Left ventricle myocardium superior (tissue), 1 donor: ENCODE measurements at places on chromosomes 11 and 22. TPM values are rescaled to one million over a fixed set of nuclear protein-coding genes. Genes with fewer than 3 reads are reported as not detected.

The OR51E1 gene
- 1.8 TPM for total RNA-seq

DNA sequence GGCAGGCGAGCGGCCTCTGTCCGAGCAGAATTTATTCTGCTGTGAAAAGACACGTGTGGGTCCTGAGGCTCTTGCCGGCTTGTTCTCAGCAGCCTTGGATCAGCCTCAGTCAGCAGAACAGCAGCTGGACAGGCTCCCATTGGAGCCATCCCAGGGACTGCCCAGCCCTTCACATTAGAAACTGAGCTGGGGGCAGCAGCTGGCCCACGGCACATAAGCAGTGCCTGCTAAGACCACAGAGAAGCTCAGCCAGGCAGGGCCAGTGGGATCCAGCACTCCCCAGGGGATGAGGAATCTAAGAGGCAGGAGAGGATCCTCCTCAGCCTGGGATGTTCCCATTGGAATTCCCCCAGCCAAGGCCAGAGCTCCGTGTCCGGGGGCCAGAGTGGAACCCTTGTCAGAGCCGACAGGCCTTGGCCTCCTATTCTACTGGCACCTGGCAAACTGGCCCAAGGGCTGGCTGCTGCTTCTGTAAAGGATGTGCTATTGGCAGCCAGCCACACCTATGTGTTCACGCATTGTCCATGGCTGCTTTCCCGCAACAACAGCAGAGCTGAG is 18.2 kb downstream of the RTN4R start:
- DNase-seq = no peak

GRCh38 chr11:6201481-6201880 is 2.5 kb downstream of the OR52W1 start:
- DNase-seq = no peak

- no peak for DNase-seq
These were observed 1164.1 kb upstream of the CNTN5 start for GRCh38 chr11:97856666-97857065.

The ANO9 gene
- total RNA-seq = 1.3 TPM

- no peak for DNase-seq
These were observed 1.0 kb downstream of the SUN2 start for GRCh38 chr22:38754751-38755154.

DNA sequence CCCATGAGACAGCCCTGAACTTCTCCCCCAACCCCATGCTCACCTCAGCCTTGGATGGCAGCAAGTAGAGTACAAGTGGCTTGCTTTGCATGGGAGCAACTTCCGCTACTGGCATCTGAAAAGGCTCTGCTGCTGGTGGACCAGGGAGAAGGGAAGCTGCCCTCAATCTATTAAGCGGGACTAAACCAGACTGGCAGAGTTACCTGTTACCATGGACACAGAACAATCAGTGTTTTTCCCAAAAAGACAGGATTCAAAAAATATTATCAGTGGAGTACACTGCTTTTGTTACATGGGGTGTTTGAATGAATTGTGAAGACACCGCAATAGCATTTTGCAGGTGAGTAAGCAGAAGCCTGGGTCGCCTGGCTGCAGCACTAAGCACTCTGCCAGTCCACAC is 631.4 kb upstream of the B3GAT1 start:
- DNase-seq = no peak

GRCh38 chr22:46355369-46355995 is 20.0 kb downstream of the TRMU start:
- peak; percentile 81 for DNase-seq

GRCh38 chr11:82733444-82734119 is at the start of gene FAM181B:
Gene FAM181B, minus strand, starts transcription at chr11:82733864. Its CDS starts 135 bp downstream, at chr11:82733729.
- peak; percentile 74 for DNase-seq

The MYO18B gene
- 138 TPM for total RNA-seq

- no peak for DNase-seq
These were observed 32.4 kb downstream of the MCAM start for GRCh38 chr11:119284344-119285157.

DNA sequence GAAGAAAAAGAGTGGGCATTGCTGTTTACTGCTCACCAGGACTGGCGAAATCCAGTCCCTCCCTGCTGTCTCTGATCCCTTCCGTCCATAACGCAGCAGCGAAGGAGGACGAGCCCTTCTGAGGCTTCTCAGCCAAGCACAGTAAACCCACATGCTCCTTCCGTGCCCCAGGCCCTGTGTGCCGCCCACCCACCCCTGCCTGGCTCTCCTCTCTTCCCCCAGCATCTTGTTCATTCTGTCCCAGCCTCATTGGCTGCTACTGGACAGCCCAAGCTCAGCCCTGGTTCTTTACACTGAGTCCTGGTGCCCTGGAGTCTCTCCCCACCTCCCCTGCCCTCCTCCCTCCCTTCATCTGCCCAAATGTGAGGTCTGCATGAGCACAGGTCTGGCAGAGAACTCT is 559.7 kb downstream of the BRD1 start:
- DNase-seq = no peak

DNA sequence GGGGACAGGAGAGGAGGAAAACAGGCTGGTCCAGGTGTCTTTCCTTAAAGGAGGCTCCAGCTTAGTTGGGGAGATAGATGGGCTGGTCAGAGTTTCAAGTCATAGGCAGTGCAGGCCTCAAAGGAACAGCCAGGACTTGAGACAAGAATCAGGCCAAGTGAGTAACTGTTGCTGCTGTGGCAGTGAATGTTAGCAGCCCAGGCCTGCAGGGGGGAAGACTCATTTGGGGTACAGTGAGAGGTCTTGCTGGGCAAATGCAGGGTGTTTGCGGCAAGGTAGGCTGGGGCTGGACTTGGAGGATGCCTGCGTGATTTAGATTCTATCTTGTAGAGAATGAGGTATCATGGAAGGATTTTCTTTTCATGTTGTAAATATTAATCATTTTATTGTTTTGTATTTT is 24.1 kb downstream of the PTPRJ start:
- DNase-seq = no peak

The TESMIN gene
- total RNA-seq = 0.32 TPM

- DNase-seq = no peak
These were observed 558.3 kb downstream of the BRD1 start for GRCh38 chr22:49269371-49269770.

The FGF19 gene
- not detected for total RNA-seq

- DNase-seq = no peak
These were observed 113.5 kb downstream of the FCHSD2 start for GRCh38 chr11:73028611-73029010.

DNA sequence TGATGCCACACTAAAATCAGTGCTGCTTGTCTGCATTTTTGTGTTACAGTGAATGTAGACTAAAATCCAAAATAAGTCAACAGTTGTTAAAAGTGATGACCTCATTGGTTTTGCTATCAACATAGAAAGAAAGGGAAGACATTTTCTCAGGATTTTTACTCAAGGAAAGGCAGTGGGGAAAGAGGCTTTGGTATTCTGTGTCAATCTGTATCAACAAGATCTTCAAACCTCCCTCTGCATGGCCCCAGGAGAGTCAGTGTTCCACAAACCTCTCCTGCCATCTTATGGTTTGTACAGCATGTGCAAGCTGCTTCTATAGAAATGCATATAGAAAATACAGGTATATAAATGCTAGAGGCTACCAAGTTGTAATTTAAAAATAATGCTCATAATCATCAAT is 13.8 kb upstream of the OR51M1 start:
- DNase-seq = no peak

DNA sequence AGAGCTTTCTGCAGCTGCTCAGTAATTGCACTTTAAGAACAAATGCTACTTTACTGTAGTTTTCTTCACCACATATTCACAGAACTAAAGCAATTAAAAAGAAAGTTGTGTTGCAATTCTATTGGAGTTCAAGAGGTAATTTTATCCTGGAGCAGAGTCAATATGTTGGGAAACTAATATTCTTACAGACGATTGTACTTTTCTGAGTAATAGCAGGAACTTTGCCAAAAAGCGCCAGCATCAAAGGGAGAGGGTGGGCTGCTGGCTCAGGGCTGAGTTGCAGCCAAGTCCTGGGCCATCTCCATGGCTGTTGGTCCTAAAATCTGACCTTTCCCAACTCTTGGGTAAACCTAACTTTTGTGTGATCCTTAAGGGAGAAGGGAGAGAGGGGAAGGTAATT is 73.6 kb upstream of the MYO18B start:
- no peak for DNase-seq

The IFITM10 gene
- total RNA-seq = 0.77 TPM

GRCh38 chr11:99513368-99513767 is 492.6 kb downstream of the CNTN5 start:
- DNase-seq = no peak

- no peak for DNase-seq
These were observed 142.2 kb upstream of the C11orf58 start for GRCh38 chr11:16596231-16596630.

DNA sequence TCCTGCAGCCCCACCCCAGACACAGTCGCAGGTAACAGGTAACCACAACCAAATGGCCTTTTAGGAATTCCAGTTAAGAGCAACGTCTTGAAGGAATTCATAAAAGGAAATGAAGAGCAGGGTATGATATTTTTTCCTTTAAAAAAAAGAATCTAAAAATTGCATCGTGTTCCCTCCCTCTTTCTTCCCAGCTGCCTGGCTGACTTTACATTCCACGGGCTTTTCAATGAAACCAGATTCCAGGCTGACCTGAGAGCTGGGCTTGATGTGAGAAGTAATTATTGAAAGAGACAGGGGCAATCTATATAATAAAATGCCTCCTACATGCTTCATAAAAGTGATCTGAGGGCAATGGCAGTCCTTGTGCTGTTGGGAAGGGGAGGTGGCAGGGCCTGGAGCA is 57.3 kb upstream of the EIF3D start:
- no peak for DNase-seq

The GLB1L3 gene
- total RNA-seq = not detected

The TMEM151A gene
- 0.25 TPM for total RNA-seq

DNA sequence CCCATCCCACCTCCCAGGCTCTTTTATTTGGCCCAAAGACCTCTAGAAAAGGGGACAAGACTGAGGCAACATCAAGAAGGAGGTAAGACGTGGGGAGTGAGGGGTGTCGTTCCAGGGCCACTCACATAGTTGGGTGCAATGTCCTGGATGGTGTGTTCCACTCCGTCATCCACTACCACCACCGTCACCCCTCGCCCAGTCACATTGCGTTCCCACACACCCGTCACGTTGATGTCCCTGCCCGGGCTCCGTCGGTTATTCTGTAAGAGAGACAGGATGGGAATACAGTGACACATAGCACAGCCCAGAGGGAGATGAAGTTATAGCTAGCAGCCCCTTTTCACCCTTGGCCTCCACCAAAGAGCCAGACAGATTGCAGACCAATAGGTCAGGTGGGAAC is 3.8 kb downstream of the PCSK7 start:
- no peak for DNase-seq

DNA sequence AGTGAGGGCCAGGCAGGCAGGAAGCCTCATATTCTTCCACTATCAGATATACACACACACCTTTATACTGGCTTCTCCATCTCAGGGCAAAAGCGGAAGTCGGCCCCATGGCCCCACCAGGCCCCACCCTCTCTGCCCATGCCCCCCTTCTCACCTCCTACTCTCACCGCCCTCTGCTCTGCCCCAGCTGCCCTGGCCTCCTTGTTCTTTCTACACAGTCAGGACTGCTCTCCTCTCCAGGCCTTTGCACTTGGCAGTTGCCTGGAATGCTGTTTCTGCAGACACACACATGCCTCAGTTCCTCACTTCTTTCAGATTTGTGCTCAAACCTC is 25.3 kb downstream of the OTOG start:
- DNase-seq = no peak

The GGTLC3 gene
- total RNA-seq = not detected

The USH1C gene
- total RNA-seq = 1.3 TPM

DNA sequence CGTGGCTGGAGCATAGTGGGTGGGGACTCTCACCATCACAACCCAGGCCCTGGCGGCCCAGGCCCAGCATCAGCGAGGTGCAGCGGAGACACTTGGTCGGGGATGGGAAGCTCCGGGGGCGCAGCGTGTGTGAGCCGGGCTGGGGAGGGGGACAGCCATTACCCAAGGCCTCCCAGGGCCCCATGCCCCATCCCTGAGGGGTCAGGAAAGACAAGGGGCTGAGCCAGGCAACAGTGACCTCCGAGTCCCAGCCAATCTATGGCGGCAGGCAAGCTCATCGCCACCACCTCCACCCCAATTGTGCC is 11.3 kb downstream of the CDC42BPG start:
- DNase-seq = no peak

GRCh38 chr11:57397394-57397990 is 7.0 kb upstream of the PRG2 start:
- DNase-seq = no peak

- DNase-seq = no peak
These were observed 10.9 kb downstream of the SRPRA start for GRCh38 chr11:126257764-126258163.

- DNase-seq = peak; percentile 42
These were observed 9.8 kb upstream of the FUT4 start for GRCh38 chr11:94533696-94534630.

GRCh38 chr11:94885133-94885532 is 88.2 kb downstream of the CWC15 start:
- no peak for DNase-seq

DNA sequence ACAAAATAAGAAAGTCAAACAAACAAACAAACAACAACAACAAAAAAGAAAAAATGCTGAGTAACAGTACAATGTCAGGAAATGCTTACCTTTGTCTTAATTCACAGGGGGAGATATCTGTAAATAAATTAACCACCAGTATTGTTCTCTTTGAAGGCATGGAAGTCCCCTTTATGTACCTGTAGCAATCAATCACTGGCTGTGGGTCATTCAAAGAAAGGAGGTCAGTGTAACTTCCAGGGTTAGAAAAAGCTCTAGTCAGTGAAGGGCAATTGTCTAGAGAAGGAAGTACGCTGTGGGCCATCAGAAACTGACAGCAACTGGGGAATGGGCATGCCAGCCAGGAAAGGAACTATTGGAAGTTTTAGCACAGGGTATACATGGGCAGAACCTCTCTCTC is 121.5 kb upstream of the LUZP2 start:
- no peak for DNase-seq

The CYP2D6 gene
- not detected for total RNA-seq

DNA sequence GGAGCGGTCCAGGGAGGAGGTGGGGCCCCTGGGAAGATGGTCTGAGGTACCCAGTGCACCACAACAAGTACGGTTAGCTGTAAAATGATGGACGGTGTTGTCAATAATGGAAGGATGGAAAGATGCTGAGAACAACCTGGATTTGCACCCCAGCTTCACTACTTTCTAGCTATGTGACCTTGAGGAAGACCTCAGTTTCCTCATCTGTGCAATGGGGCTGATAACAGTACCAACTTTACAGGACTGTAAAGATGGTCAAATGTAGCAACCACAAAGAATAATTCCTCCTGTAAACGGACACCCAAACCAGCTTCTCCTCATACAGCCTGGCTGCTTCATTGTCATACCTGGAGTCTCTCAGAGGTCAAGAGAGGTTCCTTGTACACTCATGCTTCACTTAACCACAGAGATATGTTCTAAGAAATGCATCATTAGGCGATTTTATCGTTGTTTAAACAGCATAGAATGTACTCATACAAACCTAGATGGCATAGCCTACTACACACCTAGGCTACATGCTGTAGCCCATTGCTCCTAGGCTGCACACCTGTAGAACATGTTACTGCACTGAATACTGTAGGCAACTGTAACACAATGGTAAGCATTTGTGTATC is 65.5 kb upstream of the LMO2 start:
- DNase-seq = no peak
